ENCODE measurements at places on chromosomes 7 and 10. TPM values are rescaled to one million over a fixed set of nuclear protein-coding genes. Genes with fewer than 3 reads are reported as not detected.

DNA sequence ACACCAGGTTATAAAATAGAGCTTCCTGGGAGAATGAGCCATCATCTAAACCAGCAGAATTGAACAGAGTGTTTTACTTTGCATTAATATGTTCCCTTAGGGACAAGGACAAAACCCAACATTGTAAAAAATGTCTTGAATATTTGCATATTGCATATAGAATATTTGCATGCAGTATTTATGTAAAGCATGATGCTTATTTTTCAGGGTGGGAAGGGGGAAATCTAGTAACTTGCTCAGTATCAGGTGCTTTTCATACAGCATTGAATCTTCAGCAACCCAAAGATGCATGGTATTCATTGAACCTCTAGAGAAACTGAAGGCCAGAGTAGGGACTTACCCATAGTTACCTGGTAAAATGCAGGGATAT, 409.2 kb upstream of the ZMIZ1 start:
- DNase-seq, result no peak

FAM221A gene
- total RNA-seq, result 1.1 TPM

PRKG1 gene
- 18.3 TPM for total RNA-seq

GRCh38 chr10:24035761-24036160, 173.2 kb upstream of the KIAA1217 start:
- DNase-seq, result no peak

TUBB8 gene
- total RNA-seq, result not detected

RBP3 gene
- total RNA-seq, result not detected

AOC1 gene
- total RNA-seq, result not detected

DNA sequence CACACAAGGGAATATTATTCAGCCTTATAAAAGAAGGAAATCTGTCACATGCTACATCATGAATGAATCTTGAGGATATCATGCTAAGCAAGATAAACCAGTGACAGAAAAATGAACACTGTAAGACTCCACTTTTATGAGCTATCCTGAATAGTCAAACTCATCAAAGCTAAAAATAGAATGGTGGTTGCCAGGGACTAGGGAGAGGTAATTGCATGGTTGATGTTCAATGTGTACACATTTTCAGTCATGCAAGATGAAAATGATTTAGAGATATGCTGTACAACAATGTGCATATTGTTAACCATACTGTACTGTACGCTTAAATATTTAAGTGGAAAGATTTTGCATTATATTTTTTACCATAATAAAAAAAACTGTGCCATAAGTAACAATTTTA, 1349.1 kb downstream of the XPNPEP1 start:
- DNase-seq, result no peak

PNLIPRP2 gene
- not detected for total RNA-seq
